ENCODE measurements at places on chromosomes 11 and 22.

- DNase-seq, result no peak
These were observed 60.9 kb upstream of the USP47 start for GRCh38 chr11:11780858-11781257.

DNA sequence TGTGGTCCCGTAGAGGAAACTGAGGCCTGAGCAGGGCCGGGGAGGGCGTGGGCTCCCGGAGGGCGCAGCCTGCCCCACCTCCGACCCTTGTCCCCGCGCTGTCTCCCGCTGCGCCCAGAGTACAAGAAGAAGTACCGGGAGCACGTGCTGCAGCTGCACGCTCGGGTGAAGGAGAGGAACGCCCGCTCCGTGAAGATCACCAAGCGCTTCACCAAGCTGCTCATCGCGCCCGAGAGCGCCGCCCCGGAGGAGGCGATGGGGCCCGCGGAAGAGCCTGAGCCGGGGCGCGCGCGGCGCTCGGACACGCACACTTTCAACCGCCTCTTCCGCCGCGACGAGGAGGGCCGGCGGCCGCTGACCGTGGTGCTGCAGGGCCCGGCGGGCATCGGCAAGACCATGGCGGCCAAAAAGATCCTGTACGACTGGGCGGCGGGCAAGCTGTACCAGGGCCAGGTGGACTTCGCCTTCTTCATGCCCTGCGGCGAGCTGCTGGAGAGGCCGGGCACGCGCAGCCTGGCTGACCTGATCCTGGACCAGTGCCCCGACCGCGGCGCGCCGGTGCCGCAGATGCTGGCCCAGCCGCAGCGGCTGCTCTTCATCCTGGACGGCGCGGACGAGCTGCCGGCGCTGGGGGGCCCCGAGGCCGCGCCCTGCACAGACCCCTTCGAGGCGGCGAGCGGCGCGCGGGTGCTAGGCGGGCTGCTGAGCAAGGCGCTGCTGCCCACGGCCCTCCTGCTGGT, 1.9 kb downstream of the NLRP6 start:
- DNase-seq, result no peak

GRCh38 chr11:26231252-26231661, 100.7 kb upstream of the ANO3 start:
- DNase-seq, result no peak

DNA sequence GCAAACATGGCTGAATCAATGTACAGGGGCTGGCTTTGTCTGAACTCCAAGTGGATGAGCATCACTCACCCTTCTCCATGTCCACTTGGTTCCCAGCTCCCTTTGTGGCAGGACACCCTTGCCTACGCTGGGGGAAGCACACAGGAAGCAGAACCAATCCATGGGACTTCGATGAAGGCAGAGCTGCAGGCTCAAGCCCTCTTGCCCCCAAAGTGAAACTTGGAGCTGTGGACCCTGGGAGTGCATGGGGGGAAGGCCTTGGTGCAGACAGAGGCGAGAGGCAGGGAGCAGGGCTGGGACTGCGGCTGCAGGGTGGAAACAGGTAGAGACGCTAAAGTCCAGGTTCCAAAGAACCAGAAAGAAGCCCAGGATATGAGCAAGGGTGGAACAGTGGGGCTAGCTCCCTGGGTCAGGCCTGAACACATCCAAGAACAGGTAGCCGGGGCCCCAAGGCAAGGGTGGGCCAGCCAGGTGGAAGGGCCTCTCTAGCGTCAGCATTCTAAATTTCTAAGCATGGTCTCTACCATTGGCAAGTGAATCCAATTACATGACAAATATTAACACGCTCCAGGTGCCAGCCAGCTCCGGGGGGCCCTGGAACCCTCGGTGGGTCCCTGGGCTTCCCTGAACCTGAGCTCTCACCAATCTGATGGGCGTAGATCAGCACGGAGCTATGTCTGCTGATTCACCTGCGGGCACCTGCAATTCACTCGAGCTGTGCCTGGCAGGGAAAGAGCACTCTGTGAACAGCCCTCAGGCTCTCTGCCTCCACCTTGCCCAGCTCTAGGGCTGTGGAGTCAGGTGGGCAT, 532.8 kb downstream of the BRD1 start:
- peak; percentile 7 for DNase-seq

GRCh38 chr11:76823481-76824028, 37.2 kb upstream of the ACER3 start:
- DNase-seq, result no peak

DNA sequence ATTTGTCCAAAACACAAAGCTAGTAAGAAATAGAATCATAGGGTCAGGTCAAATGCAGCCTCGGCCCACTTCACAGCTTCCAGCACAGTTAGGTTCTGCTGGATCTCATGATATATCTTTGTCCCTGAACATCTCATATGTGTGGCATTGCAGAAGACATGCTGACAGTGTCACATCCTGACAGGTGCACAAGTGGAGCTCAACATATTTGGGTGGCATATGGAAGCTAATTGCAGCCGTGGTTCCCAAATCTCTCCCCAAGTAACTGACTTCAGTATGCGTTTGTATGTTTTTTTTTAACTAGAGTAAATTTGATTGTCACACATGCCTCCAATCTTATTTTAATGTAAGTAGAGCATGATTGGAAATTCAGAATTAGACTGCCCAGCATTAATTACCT, 33.4 kb downstream of the NAV2 start:
- no peak for DNase-seq

DNA sequence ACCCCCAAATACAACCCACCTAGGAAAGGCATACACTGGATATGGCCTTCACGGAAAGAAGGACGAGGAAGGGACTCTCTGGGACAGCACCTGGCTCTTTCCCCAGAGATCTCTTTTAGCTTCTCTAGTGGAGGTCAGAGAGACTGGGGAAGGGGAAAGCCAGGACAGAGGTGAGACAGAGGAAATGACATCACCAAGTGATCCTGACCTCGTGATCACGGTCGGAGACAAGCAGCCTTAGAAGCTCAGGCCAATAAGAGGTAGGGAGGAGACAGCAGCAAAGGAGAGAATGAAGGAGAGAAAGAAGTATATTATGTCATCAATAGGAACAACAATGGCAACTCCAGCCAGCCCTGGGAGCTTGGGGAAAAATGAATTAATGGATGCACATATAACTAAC, 15.4 kb upstream of the TMPRSS13 start:
- no peak for DNase-seq

DNA sequence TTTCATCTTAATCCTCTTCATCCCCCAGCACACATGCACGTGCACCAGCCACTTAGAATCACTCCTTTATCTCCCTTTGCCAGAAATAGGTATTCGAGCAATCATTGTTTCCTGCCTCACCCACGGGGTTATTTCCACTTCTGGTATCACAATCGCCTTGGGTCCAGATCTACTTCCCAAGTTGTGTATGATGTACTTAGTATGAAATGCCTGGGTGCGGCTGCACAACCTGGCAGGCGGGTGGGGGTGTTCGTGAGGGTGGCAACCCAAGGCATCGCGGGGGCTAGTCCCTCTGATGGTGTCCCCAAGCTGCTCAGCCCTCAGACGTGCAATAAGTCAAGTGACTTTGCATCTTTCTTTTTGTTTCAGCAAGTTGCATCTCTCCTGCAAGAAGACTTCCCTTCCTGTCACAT, 475.6 kb downstream of the MIAT start:
- DNase-seq, result no peak

DNA sequence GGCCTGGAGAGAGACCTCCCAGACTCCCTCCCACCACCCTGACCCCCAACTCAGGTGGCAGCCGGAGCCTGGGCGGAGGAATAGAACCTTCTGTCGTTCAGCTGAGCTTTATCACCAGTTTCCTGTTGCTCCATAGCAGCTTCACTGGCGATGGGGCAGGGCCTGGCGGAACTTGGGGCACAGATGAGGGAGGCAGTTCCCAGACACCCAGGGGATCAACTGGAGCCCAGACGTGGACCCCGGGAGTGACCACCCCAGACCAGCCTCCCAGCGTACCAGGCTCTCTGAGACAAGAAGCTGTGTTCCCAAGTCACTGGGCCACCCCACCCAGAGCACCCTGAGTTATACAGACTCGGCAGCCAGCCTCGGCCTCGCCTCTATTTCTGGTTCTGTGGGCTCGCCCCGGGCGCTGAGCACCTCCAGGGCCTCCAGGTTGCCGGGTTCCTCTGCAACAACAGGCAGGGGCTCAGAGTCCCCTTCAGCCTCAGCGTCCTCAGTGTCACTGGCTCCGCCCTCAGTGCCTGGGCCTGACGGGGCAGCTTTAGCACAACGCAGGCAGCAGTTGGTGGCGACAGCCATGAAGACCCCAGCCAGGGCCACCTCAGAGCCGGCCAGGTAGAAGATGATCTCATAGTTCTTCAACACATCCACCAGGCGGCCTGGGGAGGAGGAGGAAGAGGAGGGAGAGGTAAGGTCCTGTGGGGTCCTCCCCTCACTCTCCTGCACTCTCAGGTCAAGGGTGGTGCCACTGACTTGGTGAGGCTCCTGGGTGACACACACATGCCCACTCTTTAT, 5.7 kb downstream of the SLC16A8 start:
- no peak for DNase-seq

Measured in central memory CD8-positive, alpha-beta T cell (primary cell).